ENCODE measurements at places on chromosomes 3 and 15. TPM values are rescaled to one million over a fixed set of nuclear protein-coding genes. Genes with fewer than 3 reads are reported as not detected.

GRCh38 chr3:13792512-13793371 is 87.1 kb downstream of the WNT7A start:
- no peak for DNase-seq

The LRRC15 gene
- total RNA-seq = 0.08 TPM

GRCh38 chr15:88480981-88481380 is 13.5 kb downstream of the MRPS11 start:
- no peak for DNase-seq

- DNase-seq = no peak
Measured at GRCh38 chr15:42994546-42994945, 74.0 kb upstream of the TTBK2 start.

- DNase-seq = no peak
Measured at GRCh38 chr3:125960456-125961288, 8.3 kb upstream of the ROPN1B start.

- DNase-seq = no peak
Measured at GRCh38 chr3:180926526-180926925, 14.1 kb downstream of the FXR1 start.

The CLSTN2 gene
- not detected for total RNA-seq

GRCh38 chr3:9233814-9234600 is 15.4 kb downstream of the SRGAP3 start:
- DNase-seq = no peak

- peak; percentile 65 for DNase-seq
Measured at GRCh38 chr15:90598031-90598577, 68.4 kb downstream of the CRTC3 start.

The TP63 gene
- total RNA-seq = 0.65 TPM

DNA sequence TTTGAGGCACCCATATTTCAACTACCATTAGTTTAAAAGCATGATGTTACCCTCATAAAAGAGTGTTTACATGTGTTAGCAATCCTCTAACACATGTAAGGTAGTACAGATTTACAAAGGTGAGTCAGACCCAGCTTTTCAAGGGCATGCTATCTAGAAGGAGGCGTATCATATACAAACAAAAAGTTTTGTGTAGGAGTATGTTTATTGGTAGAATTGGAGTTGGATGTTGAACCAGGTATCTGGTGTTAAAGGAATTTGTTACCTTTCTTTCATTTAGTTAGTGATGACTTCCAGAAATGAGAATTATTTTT is 2.4 kb downstream of the HACD3 start:
- DNase-seq = peak; percentile 42

- DNase-seq = no peak
Measured at GRCh38 chr3:138057384-138057783, 47.4 kb downstream of the CLDN18 start.

The DYNLT2B gene
- total RNA-seq = 5.3 TPM

GRCh38 chr3:55549177-55549576 is 62.1 kb upstream of the WNT5A start:
- no peak for DNase-seq

DNA sequence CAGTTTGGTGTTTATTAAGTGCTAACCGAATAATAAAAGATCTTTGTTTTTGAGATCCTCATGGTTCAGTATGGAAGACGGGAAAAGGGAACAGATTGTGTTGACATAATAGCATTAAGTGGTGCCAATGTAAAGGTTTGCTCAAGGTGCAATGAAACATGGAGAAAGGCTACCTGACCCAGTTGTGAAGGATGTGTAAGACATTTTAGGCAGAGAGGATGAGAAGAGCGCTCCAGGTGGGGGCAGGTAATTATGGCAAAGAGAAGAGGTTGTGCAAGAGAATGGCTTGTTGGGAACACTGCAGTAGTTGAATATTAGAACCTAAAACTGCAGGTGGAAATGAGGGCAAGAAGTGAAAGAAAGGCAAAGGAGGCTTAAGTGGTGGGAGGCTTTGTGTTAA is 140.8 kb downstream of the DIPK2A start:
- DNase-seq = no peak

DNA sequence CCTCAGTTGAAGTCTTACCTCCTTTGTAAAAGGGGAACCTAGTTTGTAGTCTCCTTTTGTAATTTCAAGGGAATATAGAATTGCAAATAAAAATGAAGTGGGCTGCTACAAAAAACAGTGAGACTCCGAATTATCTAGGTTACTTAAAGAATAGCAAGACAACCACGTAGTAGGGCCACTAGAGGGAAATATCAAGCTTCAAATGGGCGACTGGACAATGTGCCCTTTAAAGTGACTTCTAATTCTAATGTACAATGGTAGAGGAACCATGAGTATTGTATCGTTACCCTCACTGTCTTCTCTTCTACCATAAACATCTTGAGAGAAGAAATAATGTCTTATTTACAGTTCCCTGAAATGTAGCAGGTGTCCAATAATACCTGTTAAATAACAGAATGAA is 56.3 kb downstream of the TP63 start:
- DNase-seq = no peak

- peak; percentile 47 for DNase-seq
Measured at GRCh38 chr15:80596521-80596976, 98.6 kb upstream of the ABHD17C start.

DNA sequence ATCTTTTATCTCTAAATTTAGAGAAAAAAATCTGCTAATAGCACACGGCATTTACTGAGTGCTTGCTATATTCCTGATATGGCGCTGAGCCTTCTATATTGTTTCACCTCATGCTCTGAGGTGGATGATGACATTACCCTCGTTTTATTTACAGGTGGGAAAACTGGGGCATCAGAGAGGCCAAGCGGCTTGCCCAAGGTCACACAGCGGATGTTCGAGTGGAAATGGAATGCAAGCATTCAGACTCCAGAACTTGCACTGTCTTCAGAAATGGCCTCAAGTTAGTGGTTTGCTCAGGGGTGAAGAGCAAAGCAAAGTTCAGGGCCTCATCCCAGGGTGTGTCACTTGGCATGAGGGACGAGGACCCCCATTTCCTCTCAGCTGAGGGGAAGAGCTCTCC is 17.3 kb downstream of the EHD4 start:
- no peak for DNase-seq

DNA sequence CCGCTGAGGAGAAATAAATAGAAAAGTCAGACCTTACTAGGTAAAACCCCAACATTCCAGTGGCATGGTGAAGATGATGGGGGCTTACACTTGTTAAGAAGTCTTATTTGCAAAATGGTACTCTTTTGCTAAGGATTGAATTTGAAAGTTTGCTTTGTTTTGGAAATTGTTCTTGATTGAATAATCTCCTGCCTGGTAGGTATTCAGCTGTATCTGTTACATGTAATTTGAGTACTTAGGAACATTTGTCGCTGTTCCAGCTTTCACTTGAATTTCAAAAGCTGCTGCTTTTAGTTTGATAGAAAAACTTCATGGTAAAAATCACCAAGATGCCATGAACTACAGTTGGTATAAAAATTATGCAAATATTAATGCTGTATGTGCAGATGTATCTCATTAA is 44.6 kb downstream of the TFG start:
- no peak for DNase-seq

The ESYT3 gene
- total RNA-seq = 6.4 TPM

The SI gene
- not detected for total RNA-seq

GRCh38 chr3:10495003-10495402 is 10.4 kb downstream of the ATP2B2 start:
- DNase-seq = no peak

GRCh38 chr3:47565734-47566550 is 12.7 kb downstream of the CSPG5 start:
- no peak for DNase-seq

DNA sequence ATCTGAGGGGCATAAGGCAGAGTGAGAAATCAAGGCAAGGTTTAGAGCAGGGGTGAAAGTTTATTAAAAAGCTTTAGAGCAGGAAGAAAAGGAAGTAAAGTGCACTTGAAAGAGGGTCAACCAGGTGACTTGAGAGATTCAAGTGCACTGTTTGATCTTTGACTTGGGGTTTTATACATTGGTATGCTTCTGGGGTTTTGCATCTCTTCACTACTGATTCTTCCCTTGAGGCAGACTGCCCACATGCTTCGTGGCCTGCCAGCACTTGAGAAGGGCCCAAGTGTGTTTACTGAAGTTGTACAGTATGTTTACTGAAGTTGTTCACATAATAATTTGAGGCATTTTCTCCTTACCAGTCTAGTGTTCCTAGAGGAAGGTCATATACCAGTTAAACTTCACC is 367.0 kb upstream of the UBE2E2 start:
- no peak for DNase-seq

DNA sequence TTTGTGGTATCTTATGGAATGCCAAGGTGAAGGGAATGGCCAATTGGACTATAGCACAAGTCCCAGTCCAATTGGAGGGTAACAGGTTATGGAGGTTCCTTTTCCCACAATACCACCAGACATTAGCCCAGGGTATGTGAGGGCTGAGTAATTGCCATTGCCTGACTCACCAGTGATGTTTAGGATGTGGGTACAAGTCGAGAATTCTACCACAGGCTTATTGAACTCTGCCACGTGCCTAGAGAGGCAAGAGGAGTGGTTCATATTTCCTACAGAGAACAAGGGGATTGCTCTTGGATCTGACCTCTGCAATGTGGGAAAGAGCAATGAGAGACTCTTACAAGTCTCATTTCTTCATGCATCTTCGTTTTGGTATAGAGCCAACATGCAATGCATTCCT is 85.0 kb upstream of the XCR1 start:
- DNase-seq = no peak

- no peak for DNase-seq
Measured at GRCh38 chr3:76367281-76367680, 581.9 kb upstream of the ZNF717 start.

The LMAN1L gene
- not detected for total RNA-seq

All from PC-9 (cell line).